ENCODE measurements at places on chromosomes 16 and 17.

DNA sequence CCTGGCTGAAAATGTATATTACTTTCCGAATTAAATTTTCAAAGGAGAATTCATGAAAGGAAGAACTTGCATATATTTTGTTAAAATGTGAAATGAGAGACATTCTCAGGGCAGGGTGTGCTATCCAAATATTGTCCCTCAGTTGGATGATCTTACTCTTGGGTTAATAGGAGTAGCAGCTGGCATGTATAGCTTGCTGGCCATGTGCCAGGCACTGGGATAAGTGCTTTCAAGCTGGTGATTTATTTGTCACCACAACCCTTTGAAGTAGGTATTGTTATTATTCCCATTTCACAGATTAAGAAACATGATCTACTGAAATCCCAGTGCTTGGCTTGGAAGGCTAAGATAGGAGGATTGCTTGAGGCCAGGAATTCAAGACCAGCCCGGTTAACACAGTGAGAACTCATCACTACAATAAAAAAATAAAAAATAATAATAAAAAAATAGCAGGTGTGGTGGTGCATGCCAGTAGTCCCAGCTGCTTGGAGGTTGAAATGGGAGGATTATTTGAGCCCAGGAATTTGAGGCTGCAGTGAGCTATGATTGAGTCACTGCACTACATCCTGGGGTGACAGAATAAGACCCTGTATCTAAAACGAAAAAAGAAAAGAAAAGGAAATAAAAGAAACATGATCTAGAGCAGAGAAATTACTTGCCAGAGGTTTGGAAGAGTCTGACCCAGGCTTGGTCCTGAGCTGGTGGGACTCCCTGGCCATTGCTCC lies 11.6 kb upstream of the MPHOSPH6 start:
- H3K4me3 ChIP-seq = no peak overlapping the region
- DNase-seq = no peak
- H3K27me3 ChIP-seq = peaks cover 4% of the 10 kb centered on the region
- H3K27ac ChIP-seq = no peak overlapping the region
- no peaks in the 10 kb centered on the region for H3K4me1 ChIP-seq
- H3K36me3 ChIP-seq = no peaks in the 10 kb centered on the region

DNA sequence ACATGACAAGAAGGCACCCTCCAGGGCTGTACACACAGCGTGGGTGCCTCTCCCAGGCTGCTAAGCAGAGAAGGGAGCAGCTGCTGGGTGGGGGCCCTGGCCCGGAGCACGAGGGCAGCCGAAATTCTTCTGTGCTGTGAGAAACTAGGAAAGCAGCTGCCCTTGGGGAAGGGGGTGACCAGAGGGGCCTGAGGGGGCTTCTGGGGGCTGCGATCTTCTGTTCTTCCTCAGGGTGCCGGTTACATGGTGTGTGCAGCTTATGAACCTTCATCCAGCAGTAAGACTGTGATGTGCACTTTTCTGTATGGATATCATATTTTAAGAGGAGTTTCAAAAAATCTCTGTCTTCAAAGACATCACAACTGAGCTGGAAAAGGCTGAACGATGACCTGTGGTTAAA lies 43.2 kb upstream of the METRNL start:
- no peak overlapping the region for H3K4me3 ChIP-seq
- DNase-seq = no peak
- no peaks in the 10 kb centered on the region for H3K27me3 ChIP-seq

DNA sequence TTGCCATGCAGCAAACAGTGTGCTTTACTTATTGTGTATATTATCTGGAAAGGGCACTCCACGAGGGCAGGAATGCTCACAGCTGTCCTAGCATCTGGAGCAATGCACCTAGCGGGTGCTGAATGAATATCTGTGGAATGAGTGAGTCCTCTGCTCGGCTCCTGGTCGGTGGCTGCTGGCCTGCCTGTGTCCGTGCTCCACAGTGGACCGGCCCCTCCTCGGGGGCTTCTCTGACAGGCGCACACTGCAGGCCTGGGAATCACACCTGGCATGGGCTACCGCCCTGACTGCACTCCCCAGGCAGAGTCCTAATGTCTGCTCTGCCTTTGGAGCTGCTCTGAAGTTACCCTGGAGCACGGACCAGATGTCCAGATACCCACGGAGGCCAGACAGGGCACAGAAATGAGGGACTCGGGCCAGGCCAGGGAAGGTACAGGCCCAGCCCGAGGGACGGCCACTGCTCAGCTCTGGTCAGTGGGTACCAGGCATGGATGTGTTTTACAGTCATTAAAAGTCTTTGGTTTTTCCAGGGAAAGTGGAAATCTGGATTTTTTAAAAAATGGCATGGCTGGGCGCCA lies 21.1 kb upstream of the AKTIP start:
- H3K27me3 ChIP-seq = no peaks in the 10 kb centered on the region
- DNase-seq = no peak
- peaks cover 10% of the 10 kb centered on the region for H3K4me1 ChIP-seq
- H3K36me3 ChIP-seq = no peaks in the 10 kb centered on the region
- no peak overlapping the region for H3K4me3 ChIP-seq

DNA sequence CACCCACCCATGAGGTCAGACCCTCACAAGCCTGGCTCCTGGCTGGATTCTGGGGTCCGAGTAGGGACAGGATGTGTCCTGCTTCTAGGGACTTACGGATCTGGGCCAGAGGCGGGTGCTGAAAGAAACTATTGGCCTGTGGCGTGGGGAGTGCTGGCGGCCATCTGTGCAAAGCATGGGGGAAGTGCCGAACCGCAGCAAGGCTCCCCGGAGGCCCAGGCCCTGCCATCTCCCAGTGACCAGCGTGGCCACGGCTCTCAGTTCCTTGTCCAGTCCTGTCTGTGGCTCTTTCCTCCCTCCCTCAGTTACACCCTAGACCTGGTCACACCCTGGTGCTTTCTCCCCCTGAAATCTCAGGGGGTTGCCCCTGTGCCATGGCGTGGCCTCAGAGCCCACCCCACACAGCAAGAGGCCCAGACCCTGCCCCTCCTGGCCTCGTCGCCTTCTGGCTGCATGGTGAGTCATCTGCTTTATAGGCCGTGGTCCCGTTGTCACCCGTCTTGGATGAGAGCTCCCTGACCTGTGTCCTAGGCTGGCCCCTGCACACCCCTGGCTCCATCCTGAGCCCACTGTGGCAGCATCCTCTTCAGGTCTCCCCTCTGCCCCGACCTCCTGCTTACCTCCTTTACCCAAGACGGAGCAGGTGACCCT lies 54.5 kb downstream of the PRMT7 start:
- H3K36me3 ChIP-seq = no peaks in the 10 kb centered on the region
- no peak overlapping the region for H3K4me3 ChIP-seq
- peaks cover 35% of the 10 kb centered on the region for H3K4me1 ChIP-seq
- no peak for DNase-seq
- no peak overlapping the region for H3K27ac ChIP-seq
- no peaks in the 10 kb centered on the region for H3K27me3 ChIP-seq

DNA sequence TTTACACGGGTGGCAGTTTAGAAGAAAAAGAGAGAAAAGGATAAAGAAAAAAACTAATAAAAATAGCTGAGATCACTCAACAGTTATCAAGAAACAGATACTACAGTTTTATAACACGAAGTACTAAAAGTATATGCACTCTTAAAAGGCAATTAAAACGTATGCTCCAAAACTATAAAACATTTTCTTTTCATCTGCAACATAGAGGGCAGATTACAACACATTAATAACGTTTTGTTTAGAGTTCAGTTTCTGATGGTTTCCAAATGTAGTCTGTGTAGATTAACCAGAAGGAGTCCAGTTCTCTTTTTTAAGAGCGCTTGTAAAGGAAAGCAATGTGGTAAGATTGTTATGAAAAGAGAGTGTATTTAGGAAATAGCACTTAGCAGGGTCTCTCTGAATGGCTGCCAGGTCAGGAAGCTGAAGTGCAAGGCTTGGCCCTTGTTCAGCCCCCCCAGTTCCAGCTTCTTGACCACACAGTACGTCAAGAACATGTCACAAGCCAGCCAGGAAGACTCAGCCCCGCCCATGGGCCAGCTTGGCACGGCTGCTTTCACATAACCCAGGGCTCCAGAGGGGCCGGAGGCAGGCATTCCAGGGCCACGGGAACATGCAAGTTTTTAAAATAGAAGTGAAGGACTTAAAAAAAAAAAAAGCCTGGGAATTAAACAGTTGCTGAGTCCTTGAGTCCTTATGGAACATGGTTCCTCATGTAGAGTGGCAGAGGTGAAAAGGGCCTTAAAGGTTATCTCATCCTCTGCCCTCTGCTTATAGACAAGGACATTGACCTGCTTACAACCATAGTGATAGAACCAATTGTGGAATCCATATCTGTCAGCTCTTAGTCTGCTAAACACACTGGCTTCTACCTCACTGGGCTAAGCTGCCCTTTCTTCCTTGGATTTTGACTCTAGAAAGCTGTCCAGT lies 147.4 kb upstream of the TBX2 start:
- no peaks in the 10 kb centered on the region for H3K36me3 ChIP-seq
- no peak for DNase-seq
- H3K27ac ChIP-seq = no peak overlapping the region

DNA sequence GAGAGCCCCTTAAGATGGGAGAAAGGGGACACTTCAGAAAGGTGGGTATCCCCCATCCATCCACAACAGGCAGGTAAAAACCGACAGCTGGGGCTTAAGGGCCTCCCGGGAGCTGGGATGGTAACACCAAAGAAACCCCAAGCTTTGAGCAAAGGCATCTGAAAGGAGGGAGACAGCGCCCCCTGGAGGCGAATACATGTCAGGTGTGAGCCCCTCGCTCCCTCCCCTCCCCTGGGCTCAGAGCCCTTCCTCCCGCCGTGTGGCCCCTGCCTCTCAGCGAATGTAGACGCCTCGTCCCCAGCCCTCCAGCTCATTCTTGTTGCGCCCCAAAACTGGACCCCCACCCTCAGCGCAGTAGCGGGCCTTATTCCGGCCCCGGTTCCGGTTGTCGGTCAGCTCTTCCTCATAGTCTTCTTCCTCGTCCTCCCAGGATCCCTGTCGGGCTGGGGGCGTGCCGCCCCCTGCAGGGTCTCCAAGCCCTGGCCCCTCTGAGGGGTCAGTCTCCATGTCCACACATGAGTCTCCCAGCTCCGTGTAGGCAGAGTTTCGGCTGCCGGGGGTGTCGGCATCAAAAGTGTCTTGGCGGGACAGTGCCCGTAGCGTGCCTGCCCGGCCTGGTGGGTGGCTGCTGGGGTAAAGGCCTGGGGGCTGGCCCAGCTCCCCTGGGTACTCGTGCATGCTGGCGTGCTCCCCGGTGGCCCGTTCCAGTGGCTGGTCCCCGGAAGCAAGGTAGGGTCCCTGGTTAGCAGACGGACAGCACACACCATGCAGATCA lies 9.1 kb upstream of the ARL5C start:
- no peak overlapping the region for H3K27ac ChIP-seq
- DNase-seq = no peak
- no peaks in the 10 kb centered on the region for H3K4me1 ChIP-seq
- no peak overlapping the region for H3K4me3 ChIP-seq
- no peaks in the 10 kb centered on the region for H3K27me3 ChIP-seq

DNA sequence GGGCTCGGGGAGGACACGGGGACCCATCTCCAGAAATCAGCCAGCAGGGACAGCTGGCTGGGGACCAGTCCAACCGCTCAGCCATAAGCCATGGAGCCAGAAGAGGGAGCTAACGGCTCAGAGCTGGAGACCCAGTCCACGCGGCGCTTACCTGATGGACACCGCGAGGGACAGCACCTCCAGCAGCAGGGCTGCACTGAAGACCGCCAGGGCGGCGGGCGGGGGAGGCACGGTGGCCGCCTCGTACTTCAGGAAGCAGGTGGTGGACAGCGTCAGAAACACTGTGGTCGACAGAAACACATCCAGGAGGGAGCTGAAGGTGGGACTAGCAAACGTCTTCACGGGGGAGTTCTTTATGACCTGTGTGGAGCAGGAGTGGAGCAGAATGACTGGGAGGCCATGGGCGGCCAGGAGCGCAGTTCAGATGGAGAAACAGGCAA lies 102.6 kb upstream of the CREBBP start:
- no peaks in the 10 kb centered on the region for H3K27me3 ChIP-seq
- H3K27ac ChIP-seq = no peak overlapping the region
- no peak overlapping the region for H3K4me3 ChIP-seq

- peaks cover 3% of the 10 kb centered on the region for H3K36me3 ChIP-seq
- H3K4me1 ChIP-seq = peaks cover 33% of the 10 kb centered on the region
- no peak overlapping the region for H3K4me3 ChIP-seq
- H3K27ac ChIP-seq = no peak overlapping the region
Observed at GRCh38 chr16:11109566-11109965, 146.4 kb downstream of the SOCS1 start.

DNA sequence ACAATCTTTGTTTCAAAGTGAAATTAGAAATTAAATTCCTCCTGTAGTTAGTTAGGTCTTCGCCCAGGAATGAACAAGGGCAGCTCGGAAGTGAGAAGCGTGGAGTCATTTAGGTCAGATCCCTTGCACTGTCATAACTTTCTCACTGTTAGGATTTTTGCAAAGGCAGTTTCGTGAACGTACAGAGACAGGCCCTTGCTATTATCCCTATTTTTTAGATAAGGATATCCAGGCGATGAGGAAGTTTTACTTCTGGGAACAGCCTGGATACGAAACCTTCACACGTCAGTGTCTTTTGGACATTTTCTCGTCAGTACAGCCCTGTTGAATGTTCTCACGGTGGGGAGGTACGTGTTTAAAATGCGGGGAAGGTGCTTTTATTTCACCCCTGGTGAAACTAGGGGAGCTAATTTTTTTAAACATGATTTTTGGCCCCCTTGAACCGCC lies 318 bp upstream of the RBL2 start:
- no peaks in the 10 kb centered on the region for H3K27me3 ChIP-seq
- no peaks in the 10 kb centered on the region for H3K4me1 ChIP-seq
- H3K36me3 ChIP-seq = no peaks in the 10 kb centered on the region

GRCh38 chr17:5582209-5583185 lies 1.8 kb downstream of the NLRP1 start:
- peaks cover 3% of the 10 kb centered on the region for H3K36me3 ChIP-seq
- DNase-seq = no peak
- peaks cover 30% of the 10 kb centered on the region for H3K4me1 ChIP-seq

DNA sequence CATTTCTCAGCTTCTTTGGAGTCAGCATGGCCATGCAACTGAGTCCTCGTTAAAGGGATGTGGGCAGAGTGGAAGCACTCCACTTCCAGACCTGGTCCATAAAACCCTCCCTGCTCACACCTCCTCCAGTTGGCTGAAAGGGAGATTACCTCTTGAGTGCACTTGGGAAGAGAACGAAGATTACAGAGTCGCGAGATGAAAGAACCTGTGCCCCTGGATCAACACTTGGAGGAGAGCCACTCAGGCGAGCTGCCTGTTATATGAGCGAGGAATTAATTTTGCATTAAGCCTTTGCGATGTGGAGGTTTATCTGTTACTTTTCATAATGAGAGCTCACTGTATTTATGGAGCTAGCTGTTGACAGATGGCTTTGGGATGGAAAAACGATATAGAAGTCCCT lies 147.9 kb downstream of the MAF start:
- no peak overlapping the region for H3K27ac ChIP-seq
- no peaks in the 10 kb centered on the region for H3K36me3 ChIP-seq
- H3K27me3 ChIP-seq = no peaks in the 10 kb centered on the region
- peaks cover 4% of the 10 kb centered on the region for H3K4me1 ChIP-seq
- H3K4me3 ChIP-seq = no peak overlapping the region

- no peaks in the 10 kb centered on the region for H3K4me1 ChIP-seq
- DNase-seq = no peak
- H3K36me3 ChIP-seq = no peaks in the 10 kb centered on the region
- no peak overlapping the region for H3K27ac ChIP-seq
Observed at GRCh38 chr17:21495281-21495680, 119.1 kb downstream of the KCNJ12 start.
